GM13976 (cell line): ENCODE measurements at places on chromosomes 4 and X.

- no peak for DNase-seq
These were observed 2.4 kb upstream of the STIM2 start for GRCh38 chr4:26858035-26858918.

DNA sequence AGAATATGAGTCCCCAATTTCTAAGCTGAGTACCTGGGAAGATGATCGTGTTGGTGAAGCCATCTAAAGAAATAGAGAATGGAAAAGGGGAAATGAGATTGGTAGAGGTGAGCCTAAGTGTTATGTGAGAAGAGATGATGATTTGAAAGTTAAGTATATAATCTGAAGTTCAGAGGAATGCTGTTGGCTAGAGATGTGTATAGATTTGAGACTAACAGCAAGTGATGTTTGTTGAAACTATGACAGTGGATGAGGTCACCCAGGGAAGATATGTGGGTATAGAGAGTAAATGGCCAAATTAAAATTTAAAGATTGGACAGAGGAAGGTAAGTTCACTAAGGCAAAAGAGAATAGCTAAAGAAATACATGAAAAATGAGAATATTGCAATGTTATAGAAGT, 324.2 kb downstream of the MAPK10 start:
- no peak for DNase-seq

DNA sequence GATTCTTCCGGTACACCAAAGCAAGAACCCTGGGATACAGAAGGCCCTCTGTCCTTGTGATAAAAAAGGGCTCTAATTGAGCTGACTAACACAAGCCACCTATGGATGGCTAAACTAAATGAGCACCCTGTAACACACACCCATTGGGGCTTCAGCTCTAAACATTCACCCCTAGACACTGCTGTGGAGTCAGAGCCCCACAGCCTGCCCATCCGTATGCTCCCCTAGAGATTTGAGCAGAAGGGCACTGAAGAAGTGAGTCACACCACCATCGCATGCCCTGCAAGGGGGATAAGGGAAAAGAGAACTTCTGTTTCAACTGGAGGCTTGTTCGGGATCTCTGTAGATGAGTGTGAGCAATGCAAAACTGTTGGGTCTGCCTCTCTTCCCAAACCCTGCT, 545.2 kb downstream of the KCTD8 start:
- DNase-seq: no peak

DNA sequence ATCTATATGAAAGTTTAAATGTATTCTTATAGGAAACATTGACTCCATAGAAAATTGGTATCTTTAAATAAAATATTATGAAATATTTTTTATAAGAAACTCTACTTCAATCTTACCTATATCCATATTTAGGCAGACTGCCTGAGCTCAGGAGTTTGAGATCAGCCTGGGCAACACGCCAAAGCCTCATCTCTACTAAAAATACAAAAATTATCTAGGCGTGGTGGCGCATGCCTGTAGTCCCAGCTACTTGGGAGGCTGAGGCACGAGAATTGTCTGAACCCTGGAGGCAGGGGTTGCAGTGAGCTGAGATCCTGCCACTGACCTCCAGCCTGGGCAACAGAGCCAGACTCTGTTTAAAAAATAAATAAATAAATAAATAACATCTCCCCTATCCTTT, 47.5 kb downstream of the PABPC4L start:
- DNase-seq: no peak

DNA sequence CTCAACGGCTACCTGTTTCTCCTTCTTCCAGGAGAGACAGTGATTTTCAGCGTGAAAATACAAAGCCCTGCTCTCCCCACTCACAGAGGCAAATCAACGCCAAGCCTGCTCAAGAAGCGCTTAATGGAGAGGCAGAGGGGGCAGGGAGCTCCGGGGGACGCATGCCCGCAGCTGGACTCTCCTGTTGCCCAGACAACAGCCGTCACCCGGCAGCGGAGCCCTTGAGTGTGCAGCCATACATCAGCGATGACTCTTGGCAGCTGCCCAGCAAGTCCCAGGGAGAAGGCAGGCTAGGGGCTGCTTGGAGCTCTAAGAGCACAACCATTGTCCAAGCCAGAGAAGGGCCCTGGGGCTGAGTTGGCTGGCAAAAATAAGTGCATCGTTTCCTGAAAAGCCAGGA, 71.0 kb upstream of the AFAP1 start:
- no peak for DNase-seq

GRCh38 chr4:142940425-142941330, 94.6 kb upstream of the INPP4B start:
- no peak for DNase-seq

DNA sequence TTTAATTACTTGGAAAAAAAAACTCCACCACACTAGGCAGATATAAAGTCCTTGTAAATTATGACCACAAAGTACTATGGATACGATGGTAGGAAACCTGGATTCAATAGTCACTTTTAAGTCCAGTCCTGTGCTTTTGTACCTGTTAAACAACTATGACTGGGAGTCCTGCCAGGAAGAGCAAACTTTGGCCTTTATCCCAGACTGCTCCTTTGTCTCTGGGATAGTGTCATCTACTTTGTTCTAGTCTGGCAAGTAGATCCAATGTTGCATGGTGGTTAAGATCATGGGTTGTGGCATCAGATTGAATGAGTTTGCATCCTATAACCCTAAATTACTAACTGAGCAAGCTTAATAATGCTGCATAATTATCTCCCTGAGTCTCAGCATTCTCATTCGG, 175.3 kb upstream of the FGF13 start:
- no peak for DNase-seq

- DNase-seq: no peak
These were observed 96.5 kb downstream of the ARHGAP10 start for GRCh38 chr4:147828331-147828905.

GRCh38 chr4:10781805-10782204, 97.2 kb upstream of the CLNK start:
- peak; percentile 45 for DNase-seq

DNA sequence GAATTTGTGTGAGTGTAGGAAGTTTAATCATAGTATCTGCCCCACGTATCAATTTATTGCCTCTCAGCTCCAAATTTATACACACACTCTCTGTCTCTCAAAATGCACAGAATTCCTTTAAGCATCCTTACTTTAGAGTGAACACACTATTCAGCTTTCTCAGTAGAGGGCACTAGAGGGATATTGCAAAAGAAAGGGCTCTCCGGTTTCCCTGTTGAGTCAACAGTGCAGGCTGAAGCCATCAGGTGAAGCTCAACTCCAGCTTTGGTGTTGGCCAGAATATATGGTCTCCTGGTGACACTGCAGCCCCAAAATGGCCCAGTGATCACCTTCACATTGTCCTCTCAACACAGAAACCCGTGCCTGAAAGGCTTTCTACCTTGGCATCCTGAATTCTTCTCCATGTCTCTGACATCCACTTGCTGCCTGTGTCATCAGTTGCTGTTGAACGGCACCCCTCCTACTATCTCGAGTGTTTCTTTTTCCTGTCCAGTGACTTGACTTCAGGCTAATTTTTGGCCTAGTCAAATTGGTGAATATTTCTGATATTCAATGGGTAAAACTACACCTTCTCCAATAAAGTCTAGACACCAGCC, 670.5 kb downstream of the GABRG1 start:
- DNase-seq: peak; percentile 34

GRCh38 chr4:71553605-71554004, 214.8 kb downstream of the SLC4A4 start:
- DNase-seq: no peak

DNA sequence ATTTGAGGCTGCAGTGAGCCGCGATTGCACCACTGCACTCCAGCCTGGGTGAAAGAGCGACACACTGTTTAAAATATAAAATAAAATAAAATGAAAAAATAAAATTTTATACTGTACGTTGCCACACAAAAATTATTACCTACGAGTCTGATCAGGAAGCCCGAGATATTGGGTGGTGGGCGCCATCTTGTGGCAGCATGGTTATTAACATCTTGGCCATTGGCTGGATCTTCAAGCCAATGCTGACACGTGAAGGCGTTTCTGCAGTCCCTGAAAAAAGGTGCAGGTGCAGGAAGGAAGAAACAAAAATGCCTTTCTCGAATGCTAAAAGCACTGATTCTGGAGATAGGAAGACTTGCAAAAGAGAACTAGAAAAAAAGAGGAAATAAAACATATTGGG, 4.9 kb upstream of the TLR8 start:
- DNase-seq: peak; percentile 73

DNA sequence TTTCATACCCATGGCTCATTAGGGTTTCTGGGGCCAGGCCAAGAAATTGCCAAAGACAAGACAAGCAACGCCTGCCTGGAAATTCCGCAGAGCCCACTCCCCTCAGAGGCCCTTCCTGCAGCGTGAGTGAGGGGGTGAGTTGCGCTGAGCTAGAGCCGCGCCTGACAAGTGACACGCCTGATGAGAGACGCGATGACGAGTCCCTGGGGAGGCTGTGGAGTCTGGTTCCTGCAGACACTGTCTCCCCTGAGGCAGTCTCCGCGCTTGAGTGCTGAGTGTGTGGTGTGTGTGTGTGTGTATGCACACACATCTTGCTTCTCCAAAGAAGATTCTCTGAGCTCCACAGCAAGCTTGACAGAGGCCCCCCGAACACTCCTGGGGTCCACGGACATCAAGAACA, 269.8 kb downstream of the BCOR start:
- DNase-seq: peak; percentile 34

- DNase-seq: no peak
These were observed 165.0 kb downstream of the AMELX start for GRCh38 chrX:11458170-11458569.

DNA sequence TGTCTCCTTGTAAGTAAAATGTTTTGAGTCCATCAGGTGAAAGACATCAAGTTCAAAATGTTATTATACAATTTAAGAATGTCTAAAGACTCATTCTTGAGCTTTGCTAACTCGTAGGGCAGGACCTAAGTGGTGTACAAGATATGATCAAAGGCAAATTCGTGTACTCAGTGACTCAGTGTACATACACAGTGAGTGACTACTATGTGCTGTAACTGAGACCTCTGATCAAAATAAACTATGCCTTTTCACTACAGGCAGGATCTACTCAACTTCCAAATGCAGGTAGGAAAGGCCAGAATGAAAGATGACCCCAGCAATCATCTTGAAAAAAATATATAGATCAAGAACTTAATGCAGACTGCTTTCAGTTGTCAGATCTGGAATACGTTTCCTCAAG, 49.9 kb downstream of the ADGRG2 start:
- no peak for DNase-seq

DNA sequence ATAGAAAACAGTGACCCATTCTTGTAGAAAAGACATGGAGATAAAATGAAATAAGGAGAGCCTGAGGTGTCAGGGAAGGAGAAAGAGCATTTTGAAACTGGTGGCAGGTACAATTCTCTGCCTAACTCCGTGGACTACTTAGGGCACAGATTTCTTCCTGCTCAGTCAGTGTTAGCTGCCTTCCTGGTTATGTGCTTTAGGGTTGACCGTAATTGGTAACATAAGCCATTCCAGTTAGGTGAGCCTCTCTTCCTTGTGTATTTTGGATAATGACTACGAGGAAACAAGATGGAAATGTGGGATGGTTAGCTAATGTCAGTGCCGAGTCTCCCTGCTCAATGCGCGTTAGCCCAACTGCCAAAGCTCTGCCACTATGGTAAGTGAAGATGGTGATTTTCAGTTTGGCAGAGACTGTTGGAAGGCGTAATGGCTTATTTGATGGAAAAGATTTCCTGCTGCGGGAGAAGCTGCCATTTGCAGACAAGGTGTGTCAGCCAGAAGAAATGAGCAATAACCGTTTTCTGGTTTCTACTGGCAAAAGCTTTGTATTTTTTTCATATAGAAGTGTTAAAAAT, 174.1 kb downstream of the CBR4 start:
- DNase-seq: no peak

DNA sequence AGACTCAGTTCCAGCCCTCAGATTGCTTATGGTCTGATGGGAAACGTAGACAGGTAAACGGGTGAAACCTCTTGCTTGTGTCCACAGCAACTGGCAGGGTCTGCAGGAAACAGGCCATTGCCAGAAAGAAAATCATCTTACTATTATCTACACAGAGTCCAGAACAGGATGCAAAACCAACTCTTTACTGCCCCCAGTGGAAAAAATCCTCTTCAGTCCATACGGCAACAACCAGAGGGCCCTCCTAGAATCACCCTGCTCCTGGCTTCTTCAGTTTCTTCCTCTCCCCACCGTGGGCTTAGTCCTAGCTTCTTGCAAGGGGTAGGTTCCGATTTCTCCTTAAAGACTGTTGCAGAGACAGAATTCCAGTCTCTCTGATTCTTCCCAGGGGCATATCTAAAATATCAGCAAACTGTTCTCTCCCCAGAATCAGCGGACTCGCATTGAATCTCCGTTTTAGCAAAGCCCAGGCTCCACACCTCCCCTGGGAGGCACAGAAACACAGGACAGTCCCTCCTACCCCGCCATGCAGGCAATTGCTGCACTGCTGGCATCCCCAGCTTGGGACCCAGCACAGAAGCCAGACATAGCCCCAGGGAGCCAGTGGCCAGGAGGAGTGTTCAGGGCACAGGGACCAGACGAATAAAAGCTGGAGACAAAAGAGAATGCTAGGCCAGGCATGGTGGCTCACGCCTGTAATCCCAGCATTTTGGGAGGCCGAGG, 41.0 kb upstream of the SH3RF1 start:
- DNase-seq: peak; percentile 58

GRCh38 chr4:148962539-148963290, 520.5 kb upstream of the NR3C2 start:
- no peak for DNase-seq

GRCh38 chrX:12962041-12962504, 12.8 kb upstream of the TMSB4X start:
- no peak for DNase-seq

GRCh38 chr4:37245391-37245954, 930 bp downstream of the NWD2 start:
- no peak for DNase-seq

DNA sequence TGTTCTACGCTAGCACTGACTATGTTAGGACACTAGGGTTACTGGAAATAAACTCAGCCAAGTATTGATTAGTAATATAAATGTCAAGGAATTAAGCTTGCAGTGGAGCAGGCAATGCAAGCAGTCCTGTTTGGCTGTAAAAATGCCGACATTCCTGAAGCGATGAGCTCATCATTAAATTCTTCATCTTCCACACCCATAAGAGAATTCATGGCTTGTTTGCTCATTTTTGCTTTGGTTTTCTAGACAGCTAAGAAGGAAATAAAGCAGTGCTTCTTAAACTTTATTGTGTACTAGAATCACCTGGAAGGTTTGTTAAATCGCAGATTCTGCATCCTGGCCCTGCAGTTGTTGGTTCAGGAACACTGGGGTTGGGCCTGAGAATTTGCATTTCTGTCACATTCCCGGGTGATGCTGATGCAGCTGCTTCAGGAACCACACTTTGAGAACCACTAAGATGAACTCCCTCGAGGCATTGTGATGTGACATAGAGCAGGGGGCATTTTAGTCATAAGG, 17.8 kb downstream of the ANXA3 start:
- DNase-seq: no peak

DNA sequence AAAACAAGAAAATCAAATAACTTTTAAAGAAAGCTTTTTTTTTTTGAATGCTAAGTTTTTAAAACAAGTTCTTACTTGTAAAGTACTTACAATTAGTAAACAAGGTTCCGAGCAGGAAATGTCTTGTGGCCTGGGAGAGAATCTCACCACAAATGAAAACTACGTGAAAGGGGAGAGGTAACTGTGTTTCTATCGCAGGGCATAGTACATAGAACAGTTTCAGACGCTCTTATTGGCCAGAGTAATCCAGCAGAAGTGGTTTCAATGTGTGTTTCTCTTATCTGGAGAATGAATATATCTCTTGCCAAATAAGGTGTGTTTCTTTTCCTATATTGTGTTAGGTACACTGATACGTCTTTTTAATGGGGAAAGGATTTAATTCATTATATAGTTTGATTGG, at the start of gene PLAC8:
PLAC8 (minus strand) TSS at position 154 of the 400 bp plus-strand sequence. CDS start 6,808 bp downstream, outside the sequence.
- peak; percentile 43 for DNase-seq
